ENCODE measurements at places on chromosomes 4 and X.

DNA sequence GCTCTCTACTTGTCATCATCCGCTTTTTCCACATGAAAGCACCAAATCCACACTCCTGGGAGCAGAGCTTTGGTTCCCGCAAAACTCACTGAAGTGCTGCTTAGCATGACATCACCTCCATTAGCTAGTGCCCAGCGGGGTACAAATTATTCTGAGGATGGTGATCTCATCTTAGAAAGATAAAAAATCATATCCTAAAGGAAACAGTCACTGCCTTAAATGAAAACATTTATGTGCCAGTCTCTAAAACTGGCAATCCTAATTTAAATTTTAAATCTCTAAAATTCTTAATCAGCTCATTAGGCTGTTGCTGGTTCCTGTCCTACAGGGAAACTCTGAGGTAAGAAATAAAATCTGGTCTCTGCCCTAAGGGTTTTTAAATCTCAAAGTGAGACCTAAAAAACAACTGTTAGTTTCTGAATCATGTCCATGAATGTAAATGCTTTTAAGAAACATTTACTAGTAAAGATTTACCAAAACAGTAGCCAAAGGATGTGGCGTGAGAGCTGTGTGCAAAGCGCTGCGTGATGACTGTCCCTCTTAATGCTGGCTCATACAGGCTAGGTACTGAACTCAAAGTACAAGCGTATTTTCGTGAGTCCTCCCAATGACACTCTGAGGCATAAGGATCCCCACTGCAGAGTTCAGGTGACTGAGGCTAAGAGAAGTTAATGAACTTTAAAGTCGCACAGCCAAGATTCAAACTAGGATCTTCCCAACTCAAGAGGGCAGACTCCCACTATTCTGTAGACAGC, 4.5 kb downstream of the CASP3 start:
- DNase-seq: no peak

DNA sequence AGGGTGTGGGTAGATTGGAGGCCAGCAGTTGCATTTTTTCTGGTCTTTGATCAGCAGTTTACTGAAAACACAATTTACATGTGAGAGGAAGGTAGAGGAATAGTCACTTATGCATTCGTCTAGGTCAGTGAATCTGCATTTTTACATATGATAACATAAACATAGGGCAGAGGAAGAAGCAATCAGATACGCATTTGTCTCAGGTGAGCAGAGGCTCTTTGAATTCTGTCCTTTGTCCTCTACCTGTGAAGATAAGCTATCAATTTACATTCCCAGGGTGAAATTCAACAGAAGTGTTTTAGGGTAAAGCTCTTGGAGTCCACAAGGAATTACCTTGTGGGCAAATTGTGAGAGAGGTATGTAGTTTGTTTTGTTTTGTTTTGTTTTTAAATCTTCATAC, 306.5 kb downstream of the MAGEB5 start:
- DNase-seq: no peak

GRCh38 chrX:13906093-13906492, 89.2 kb upstream of the GPM6B start:
- DNase-seq: no peak

DNA sequence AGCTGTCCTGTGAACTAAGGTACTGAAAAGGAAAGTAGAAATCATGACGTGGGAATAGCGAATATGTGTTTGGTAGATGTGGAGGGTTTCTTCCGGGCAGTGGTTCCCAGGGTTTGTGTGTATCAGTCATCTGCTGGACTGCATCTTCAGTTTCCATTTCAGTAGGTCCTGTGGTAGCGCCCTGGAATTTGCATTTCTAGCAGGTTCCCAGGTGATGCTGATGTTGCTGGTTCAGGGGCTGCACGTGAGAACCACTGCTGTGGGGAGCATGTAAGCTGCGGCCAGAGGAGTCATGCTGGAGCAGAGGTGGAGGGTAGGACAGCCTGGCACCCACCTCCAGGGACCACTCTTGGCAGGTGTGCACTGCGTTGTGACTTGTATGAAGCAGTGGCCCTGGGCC, 47.1 kb downstream of the ARHGAP10 start:
- no peak for DNase-seq

GRCh38 chr4:81796790-81797528, 325.3 kb upstream of the RASGEF1B start:
- DNase-seq: no peak

DNA sequence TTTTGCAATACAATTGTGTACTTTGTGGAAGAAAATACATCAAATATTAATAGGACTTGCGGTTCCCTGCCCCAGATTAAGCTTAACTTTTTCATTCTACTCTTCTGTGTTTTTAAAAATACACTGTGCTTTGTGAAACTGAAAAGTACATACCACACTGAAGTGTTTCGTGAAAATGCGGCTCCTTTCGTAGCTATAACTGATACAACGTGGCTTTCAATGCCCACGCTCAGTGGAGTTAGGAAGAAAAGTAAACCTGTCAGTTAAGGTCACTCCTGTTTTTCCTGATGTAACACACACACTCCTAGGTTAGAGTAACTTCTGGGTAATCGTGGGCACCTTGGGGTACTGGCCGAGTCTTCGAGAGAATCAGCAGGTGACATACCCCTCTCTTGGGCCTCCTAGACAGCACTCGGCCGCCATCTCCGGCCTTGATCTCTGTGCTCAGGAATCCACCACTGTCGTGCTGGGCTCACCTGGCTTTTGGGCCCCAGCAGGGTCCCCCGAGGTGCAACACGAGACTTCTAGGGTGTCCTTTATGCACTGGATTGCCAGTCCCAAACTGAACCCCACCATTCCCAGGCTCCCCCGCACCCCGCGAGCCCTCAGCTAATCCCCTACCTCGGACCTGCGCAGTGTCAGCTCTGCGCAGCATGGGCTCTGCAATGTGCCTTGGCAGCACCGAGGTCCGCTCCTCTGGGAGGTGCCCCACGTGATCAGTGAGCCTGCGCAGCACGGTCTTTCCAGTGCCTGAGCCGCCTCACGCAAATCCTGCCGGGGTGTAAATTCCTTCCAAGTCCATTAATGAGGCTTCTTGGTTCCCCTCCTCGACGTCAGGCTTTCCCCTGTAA, 162.6 kb upstream of the INTU start:
- no peak for DNase-seq

GRCh38 chr4:69832326-69833030, 27.5 kb downstream of the SULT1E1 start:
- DNase-seq: no peak

GRCh38 chrX:71533851-71534561, 1.1 kb downstream of the OGT start:
- DNase-seq: peak; percentile 36

GRCh38 chr4:81452452-81453006, 19.2 kb downstream of the RASGEF1B start:
- no peak for DNase-seq

DNA sequence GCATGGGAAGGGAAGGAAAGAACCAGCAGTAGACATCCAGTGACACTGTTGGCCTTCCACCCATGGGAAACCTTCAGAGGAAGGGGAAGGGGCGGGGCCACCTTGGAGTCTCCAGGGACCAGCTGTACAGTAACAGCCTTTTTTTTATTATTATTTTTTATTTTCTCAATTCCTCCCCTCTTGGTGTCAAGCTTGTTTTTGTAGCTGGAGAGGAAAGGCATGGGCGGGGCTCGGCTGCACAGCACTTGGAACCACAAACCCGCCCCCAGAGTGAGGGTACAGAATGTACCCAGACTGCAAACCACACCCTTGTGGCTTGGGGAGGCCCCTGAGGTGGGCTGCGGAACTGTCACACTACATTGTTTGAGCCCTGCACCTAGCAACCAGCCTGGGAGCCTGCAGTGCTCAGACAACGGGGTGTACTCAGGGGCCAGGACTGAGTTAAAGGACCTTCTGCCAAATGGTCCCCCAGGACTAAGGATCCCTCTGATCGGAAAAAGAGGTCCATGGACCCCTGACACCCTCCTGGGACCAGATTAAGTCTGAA, 45.7 kb downstream of the PRPS1 start:
- peak; percentile 90 for DNase-seq

- DNase-seq: no peak
These were observed 459.5 kb downstream of the ANKRD50 start for GRCh38 chr4:124253080-124253479.

GRCh38 chr4:128802680-128803628, 6.5 kb upstream of the JADE1 start:
- DNase-seq: no peak

DNA sequence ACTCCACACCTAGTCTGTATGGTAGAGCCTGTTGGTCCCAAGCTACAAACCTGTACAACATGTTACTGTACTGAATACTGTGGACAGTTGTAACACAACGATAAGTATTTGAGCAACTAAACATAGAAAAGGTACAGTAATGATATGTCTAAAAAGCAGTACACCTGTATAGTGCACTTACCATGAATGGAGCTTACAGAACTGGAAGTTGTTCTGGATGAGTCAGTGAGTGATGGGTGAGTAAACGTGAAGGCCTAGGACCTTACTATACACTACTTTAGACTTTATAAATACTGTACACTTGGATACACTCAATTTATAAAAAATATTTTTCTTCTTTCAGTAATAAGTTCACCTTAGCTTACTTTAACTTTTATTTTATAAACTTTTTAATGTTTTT, 104.0 kb downstream of the TMA16 start:
- DNase-seq: no peak

GRCh38 chr4:24266951-24267722, 317.2 kb downstream of the DHX15 start:
- no peak for DNase-seq

DNA sequence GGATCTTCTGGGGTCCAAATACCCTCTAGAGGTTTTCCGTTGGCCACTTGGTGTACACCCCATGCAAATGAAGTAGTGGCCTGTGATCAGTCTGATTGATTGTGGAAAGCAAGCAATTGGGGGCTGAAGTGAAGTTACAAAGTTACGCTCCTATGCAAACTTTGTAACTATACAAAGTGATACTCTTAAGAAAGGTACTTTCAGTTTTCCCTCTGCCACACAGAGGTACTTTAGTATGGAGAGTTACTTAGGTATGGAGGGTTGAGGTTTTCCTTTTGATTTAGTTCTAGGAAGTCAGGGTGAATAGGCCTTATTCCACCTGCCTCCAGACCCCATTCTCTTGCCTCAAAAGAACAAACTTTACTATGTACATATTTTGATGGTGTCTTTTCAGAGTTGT, 28.7 kb downstream of the STAG2 start:
- no peak for DNase-seq

DNA sequence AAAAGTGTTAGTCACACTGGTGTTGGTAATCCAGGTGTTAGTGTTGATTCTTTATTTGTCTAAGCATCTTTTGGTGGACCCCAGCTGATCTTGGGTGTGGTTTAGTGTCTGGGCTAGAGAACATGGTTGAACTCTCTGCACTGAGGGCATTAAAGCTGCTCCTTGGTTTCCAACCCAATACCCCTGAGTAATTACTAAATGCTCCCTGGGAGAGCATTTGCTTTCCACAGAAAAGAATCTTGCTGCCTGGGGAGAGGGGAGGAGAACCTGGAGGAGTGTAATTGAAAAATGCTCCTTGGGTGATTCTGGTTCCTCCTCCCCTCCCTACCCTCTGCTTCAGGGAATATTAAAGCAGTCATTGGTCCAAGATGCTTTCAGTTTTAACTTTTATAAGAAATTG, 3.1 kb downstream of the GUCY1B1 start:
- DNase-seq: no peak

DNA sequence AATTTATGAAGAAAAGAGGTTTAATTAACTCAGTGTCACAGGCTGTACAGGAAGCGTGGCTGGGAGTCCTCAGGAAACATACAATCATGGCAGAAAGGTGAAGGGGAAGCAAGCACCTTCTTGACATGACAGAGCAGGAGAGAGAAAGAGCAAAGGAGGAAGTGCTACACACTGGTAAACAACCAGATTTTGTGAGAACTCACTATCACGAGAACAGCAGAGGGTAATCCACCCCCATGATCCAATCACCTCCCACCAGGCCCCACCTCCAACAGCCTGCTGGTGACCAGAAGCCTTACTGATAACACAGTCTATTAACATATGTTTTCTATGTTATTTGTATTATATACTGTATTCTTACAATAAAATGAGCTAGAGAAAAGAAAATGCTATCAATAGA, 254.8 kb downstream of the PCDH10 start:
- no peak for DNase-seq

DNA sequence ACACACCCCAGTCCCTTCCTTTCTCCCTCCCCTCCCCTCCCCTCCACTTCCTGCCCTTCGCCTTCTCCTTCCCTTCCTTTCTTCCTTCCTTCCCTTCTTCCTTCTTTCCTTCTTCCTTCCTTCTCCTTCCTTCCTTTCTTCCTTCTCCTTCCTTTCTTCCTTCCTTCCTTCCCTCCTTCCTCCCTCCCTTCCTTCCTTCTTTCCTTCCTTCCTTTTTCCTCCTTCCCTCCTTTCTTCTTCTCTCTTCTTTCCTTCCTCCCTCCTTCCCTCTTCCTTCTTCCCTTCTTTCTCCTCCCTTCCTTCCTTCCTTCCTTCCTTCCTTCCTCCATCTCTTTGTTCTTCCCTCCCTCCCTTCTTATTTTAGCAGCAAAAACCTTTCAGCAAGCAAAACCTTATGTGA, 162.1 kb downstream of the EFNB1 start:
- DNase-seq: no peak

DNA sequence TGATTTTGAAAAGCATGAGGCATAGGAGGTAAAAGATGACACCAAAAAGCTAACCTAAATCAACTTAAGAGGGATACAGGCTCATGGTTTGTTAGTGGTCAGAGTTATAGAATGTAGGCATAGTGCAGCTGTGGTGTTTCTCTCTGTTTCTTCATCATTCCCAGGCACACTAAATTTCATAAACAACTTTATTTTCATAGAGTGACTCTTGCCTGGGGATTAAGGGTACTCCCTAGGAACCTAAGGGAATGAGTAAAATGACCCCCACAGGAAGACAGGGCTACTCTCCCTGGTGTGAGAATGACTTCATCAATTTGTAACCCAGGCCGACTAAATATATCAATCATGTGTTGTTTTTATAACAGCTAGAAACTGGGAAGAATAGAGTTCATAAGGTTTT, 11.1 kb downstream of the FABP2 start:
- no peak for DNase-seq

- no peak for DNase-seq
These were observed 221.6 kb upstream of the SPANXN4 start for GRCh38 chrX:142804085-142804484.

DNA sequence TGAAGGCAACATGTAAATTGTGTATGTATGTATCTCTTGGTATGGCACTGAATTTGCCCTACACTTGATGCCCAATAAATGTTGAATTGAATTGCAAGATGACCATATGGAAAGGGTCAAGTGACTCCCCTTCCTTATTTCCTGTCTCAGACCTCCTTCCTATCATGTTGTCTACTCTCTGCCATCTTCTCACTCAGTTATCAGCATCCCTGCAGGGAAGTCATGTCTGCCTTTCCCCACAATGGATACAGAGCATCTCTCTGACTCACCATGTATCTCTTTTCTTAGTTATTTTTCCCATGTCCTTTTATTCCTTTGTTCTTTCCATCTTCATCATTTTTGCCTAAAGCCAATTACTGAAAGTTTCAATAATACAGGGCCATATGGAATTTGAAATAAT, 22.5 kb downstream of the BMX start:
- DNase-seq: no peak

- DNase-seq: no peak
These were observed 236.8 kb downstream of the ARHGAP10 start for GRCh38 chr4:147968641-147969040.
